AG09309 (cell line): ENCODE measurements at places on chromosomes 12 and 14.

- DNase-seq = no peak
These were observed 8.6 kb downstream of the SETD1B start for GRCh38 chr12:121812320-121812871.

DNA sequence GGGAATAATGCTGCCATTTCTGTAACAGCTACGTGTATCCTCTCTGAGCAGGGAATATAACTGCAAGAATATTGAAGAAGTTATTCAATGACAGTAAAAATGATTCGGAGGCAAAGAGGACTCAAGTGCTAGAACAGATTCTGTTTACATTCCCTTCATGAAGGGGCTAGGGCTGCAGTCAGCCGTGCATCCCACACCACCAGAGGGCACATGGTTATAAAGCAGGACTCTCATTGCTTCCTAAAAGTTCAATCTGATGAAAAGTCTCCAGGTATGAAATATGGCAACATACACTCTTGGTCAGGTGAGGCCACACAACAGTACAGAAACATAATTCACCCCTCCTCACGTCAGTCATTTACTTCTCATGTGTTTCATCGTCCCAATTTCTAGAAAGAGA is 34.0 kb downstream of the TCHP start:
- DNase-seq = no peak

- no peak for DNase-seq
These were observed 158.4 kb upstream of the PLXNC1 start for GRCh38 chr12:93989949-93990348.

DNA sequence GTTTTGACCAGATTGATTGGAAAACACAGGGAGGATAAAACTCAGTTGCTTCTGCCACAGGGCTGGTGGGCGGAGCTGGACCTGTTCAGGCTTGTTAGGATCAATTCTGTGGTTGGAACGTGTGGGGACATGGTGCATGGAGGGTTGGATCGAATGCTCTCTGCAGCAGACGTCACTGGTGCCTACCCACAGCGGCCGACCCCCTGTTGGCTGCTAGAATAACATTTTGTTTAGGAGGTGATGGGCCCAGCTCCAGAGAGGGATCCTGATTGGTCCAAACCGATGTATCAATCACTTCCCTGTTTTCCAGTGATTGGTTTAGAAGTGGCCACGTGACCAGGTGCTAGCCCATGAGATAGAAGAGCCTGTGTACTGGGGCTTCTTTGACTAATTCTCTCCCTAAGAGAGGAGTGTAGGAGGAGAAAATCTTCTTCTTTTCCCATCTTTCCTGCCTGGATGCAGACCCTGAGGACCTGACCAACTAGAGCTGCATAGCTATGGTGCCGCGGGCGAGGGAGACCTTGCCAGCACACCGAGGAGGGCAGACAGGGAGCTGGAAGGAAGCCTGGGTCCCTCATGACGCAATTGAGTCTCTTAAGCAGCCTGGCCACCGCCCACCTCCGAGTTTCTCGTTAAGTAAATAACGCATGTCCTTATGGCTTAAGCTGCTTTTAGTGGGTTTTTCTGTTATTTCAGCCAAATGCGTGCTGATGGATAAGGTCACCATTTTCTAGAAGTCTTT is 163.5 kb downstream of the AACS start:
- no peak for DNase-seq

- no peak for DNase-seq
These were observed 33.9 kb upstream of the VASH1 start for GRCh38 chr14:76727384-76727783.

GRCh38 chr14:105147671-105148603 is 20.6 kb downstream of the JAG2 start:
- DNase-seq = no peak

GRCh38 chr12:64099397-64099796 is 122.7 kb downstream of the KICS2 start:
- DNase-seq = peak; percentile 53

DNA sequence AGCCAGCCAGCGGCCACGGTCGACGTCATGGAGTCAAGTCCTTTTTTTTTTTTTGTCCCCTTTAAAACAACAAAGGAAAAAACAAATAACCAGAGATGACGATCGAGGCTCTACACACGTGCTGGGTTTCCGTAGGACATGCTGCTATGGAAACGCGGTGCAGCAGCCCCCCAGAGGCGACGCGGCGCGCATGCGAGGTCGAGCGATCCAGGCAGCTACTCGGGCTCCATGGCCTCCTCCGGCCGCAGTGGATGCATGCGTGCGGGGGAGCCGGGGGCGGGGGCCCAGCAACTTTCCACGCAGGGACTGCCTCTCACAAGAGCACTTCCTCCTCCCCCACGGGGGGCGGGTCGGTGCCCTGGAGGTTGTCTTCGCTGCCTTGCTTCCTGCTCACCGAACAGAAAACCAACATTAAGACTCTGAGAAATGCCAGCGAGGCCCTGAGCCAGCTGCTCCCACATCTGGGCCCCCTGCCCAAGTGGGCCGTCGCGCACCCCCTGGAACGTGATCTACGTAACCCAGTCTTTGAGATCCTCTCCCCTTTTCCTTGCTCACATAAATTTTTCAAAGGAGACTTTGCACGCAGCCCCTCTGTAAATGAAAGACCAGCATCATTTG is 30.7 kb downstream of the P2RX4 start:
- no peak for DNase-seq

GRCh38 chr14:105058521-105059034 is 6.7 kb downstream of the GPR132 start:
- no peak for DNase-seq

- no peak for DNase-seq
These were observed 80.2 kb downstream of the BHLHE41 start for GRCh38 chr12:26044592-26044991.

DNA sequence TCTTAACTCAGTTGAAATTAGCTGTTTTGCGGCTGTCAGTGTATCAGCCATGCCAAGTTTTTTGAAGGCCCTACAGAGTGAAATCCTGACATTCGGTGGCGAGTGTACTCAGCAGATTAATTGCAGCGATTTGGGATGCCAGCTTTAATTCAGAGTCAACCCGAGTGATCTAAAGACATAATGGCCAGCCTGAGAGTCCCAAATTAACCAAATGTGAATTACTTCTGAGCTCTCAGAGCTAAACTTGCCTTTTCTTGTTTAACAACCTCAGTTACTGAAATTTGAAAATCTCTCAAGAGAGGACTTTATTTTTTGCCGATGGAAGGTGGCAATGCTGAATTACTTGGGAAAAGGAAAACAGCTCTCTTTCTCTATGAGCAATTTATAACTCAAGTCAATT is 148.5 kb downstream of the GLT1D1 start:
- DNase-seq = no peak

- no peak for DNase-seq
These were observed 9.7 kb downstream of the SLC25A47 start for GRCh38 chr14:100332797-100333196.

DNA sequence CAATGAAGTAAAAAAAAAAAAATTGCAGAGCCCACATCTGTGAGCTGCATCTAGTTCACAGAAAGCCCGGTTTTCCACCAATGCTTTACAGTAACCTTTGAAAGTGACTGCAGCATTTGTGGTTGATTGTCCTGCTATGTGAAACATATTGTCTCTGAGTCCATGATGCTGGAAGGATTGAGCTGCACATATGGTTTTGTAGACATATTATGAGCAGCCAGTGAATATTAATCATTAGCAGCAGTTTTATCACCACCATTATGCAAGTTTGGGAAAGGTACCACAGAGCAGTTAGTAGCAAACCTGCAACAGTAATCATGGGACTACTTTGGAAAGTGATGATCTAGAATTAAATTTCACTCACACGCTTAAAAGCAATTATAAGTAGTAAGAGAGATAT is 151.5 kb upstream of the PRICKLE1 start:
- DNase-seq = no peak

- DNase-seq = no peak
These were observed 145.1 kb upstream of the DIO2 start for GRCh38 chr14:80356413-80356812.

DNA sequence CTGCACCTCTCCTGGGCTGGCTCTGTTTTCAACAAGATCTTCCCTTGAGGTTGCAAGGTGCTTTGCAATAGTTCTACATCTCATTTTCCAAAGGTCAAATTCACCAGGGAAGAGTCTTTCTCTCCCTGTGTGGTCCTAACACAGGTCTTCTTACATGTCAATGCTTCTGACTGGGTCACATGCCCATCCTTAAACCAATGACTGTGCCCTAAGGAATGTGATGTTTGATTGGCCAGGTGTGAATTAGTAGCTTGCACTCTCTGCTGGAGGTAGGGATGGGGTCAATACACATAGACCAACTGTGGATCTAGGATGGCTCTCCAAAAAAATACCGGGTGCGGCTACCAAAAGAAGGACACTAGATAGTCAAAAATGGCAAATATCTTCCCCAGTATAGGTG is 19.9 kb upstream of the KCNK10 start:
- no peak for DNase-seq

DNA sequence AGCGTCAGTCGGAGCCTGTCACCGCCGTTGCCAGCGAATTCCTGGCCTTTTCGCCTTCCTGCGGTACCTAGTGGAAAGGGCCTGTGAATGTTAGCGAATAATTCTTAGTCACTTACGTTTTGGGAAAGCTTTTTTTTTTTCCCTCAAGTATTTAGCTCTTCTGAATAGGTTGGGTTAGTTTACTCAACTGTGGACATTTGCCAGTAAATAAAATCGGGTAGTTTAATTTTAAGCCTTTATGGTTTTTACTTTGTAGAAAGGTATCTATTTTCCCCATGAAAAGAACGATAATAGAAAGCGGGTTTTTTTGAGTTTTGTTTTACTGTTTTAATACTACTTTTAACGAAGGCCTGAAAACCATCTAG is 1.7 kb downstream of the YY1 start:
- DNase-seq = no peak

- DNase-seq = no peak
These were observed 641.9 kb upstream of the TBX3 start for GRCh38 chr12:115325858-115326257.

GRCh38 chr12:8504351-8504750 is 9.0 kb upstream of the CLEC4D start:
- DNase-seq = no peak

DNA sequence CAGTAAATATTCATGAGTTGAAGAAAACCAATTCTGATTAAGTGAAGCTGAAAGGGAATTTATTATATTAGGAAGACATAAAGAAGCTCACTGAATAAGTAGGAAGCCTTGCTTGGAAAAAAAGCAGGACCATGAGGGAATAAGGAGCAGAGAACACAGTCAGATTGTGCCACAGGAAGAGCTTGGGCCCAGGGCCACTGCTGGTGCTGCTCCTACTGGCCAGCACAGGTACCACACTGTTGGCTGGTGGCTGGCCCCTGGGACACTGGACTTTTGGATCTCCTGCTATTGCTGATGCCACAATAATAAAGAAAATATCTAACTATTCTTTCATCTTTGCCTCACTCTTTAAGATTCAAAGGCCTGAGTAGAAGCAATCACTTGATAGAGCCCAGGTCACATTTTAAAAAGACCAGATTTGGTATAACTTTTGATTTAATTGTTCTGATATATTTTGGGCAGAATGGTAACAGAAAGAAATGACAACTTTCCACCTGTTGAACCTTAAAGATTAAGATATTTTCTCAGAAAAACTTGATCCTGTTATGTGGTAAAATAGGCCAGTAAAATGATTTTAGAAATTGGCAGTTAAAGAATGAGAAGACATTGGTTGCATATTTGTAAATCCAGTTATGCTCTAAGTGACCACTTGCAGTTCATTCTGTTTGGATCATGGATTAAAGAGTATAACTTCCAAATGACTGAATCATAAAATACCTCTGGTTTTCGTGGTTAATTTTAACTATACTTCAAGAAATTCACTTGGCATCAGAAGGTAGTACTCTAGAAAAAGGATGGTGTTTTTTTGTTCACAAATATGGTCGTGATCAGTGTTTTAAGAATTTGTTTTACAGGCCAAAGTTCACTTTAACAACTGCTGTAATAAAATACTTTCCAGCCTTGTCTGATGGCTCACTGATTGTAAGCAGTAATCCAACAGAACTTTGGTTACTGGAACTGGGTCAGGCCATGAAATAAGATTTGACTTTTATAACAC is 68.3 kb downstream of the DERA start:
- DNase-seq = peak; percentile 93

DNA sequence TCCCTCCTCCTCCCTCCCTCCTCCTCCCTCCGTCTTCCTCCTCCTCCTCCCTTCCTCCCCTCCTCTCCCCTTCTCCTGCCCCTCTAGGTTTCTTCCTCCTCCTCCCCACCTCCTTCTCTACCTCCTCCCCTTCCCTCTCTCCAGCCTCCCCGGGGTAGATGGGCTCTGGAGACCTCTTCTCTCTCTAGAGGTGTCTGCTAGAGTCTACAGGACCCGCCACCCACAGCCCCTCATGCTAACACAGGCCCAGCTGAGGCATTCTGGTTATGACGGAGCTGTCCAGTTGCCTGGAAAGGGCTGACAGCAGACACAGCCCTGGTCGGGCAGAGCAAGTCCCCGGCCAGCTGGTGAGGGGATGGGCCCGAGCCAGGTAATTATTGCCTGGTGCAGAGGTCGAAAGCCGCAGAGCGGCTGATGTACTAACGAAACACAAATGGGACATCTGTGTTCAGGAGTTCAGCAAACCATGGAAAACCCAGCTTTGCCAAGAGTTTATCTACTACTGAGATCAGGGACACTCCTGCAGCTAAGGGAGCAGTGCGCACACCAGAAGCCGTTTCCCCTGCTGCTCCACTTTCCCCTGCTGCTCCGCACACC is 96.2 kb downstream of the PAPOLA start:
- DNase-seq = no peak

DNA sequence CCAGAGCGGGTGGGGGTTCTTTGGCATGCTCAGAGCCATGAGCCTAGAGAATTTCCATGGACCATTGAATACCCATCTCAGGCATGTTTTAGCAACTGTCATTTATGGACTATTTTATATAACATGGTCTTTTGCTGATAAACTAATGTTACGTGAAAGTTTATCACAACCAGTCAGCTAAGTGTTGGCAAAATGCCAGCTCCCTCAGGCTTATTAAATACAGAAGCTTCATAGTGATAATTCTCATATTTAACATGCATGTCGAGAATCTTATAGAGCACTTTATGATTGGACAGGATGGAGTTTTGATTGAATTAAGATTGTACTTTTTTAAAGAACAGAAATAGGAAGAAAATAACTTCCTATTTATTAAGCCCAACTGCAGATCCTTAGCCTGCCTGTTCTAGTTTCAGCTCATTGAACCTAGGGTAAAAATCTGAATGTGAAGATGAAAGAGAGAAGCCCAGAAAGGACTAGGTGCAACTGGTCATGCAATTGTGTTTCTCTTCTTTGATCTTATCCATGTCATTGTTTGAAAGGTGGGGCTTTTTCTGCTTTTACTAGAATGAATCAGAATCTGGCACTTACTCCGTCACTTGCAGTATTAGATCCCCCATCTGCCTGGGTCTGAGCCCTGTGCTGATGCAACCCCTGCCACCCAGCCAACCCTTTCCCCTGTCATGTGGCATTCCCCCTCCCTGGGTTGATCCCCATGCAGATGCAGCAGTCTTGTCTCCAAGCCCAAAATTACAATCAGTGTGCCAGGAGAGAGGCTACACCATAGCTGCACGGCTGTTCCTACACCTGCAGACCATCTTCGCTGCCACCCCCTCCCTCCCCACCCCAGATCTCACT is 134.6 kb upstream of the EVL start:
- DNase-seq = no peak

DNA sequence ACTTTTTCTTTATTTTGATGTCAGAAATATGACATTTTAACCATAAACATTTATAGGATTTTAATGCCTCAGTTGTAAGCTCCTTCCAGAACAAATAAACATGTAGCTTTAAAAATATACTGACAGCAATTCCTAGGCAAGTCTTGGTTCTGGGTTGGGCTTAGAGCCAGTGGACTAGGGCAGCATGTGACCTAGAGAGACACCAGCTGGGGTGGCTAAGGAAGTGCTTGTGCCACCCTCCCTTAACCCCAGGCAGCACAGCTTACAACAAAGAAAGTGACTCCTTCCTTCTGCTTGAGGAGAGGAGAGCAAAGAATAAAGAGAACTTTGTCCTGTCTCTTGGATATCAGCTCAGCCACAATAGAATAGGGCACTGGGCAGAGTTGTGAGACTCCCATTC is 61.6 kb upstream of the KTN1 start:
- no peak for DNase-seq
